ENCODE measurements at places on chromosomes 3 and 15.

DNA sequence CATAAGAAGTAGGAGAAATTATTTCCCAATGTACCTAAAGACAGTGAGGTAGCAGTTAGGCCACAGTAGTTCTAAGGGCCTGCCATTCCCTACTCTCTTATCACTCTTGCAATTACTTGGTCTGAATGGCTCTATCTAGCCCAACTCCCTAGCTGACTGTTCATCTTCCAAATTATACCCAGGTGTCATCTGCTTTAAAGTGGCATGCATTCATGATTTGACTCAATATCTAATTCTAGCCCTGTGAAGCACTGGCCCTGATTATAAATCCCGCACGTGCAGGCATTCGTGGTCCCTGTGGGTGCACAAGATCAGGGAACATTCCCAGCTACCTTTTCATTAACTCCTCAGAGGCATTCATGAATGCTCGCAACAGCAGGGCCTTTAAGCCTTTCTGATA lies 43.1 kb upstream of the ZNF774 start:
- DNase-seq: no peak

DNA sequence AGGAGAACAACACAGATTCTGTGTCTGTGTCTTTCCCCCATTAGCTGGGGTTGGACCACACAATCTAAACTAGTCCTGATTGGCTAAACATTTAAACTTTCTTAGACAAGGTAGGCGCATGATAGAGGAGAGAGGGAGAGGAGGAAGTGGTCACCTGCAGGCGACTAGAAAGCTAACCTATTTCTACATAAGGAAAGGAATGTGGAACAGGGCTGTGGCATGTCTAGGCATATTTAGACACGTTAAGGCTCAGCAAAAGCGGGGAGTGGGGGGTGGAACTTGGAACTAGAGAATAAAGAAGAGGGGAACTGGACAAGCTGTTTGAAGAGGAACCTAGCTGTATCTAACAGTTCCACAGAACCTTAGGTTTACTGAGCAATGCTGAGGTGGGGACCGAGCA lies 12.8 kb downstream of the LRRC28 start:
- DNase-seq: no peak

GRCh38 chr3:182136008-182136910 lies 424.5 kb downstream of the SOX2 start:
- no peak for DNase-seq

DNA sequence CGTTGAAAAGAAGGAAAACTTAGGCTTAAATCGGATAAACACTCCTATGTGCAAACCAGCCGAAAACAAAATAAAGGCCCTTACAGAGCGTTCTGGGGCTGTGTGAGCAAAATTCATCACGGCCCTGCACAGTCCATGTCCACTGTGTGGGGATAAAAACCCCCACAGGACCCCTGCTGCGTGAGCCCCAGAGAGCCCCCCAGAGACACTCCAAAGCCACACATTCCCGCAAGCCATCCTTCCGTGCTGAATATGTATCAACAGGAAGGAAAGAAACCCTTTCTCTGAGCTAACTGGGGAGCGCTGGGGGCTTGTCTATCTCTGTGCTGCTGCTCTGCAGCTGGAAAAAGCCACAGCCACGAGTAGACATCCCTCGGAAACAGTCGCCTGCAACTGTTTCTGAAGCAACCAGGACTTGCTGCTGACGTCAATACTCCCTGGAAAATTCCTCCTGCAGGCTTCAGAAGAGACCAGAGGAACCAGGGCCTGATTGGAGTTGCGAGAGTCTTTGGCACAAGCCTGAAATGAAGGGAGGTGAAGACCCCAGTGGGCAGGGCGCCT lies 72.7 kb downstream of the NUP210 start:
- DNase-seq: no peak

DNA sequence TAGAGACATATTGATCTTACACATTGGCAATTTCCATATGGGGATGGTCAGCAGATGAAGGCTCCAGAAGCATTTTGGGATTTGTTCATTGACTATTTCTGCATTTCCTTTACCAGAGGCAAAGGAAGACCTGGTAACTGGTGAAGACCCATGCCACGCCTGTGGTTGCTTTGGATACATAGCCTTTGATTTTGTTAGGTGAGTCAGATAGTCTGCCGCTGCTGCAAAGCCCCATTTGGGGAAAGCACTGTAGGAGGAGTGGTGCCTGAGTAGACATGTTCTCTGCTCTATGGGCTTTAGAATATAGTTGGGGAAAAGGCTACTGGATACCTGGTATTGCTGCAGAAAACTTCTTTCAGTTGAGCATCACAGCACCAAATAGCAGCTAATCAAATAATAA lies 56.8 kb downstream of the TFG start:
- peak; percentile 26 for DNase-seq

- no peak for DNase-seq
Measured at GRCh38 chr15:74897300-74897701, 7.5 kb downstream of the MPI start.

- DNase-seq: no peak
Measured at GRCh38 chr15:43808960-43809678, 8.7 kb downstream of the HYPK start.

- DNase-seq: no peak
Measured at GRCh38 chr15:75123395-75123794, 78.3 kb upstream of the C15orf39 start.

GRCh38 chr15:65084500-65085206 lies 8.1 kb downstream of the KBTBD13 start:
- DNase-seq: no peak

DNA sequence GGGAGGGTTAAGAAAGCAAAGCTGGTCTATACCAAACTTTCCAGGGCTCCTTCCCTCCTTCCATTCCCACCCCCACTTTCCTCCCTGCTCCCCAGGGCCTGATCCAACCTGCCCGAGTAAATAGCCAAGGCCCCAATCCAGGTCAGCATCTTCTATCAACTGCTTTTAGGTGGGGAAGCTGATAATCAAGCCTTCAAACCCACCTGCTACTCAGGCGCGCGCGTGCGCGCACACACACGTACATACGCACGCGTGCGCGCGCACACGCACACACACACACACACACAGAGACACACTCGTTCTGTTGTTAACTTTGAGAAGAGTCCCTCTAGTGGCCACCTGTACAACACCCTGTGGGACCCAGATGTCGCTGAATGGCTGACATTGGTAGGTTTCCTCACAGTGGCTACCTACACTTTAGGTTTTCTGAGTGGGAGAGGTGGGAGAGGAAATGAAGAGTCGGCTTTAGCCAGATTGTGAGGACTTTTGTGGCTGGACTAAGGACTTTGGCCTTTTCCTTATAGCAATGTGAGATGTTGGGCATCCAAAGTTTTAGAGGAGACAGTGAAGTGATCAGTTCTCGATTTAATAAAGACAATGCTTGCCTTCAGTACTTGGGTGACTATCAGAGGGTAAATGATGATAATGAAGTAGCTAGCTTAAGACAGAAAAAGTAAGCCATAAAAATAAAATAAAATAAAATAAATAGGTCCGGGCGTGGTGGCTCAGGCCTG lies 179.9 kb upstream of the C2CD4B start:
- peak; percentile 74 for DNase-seq
